Dorsolateral prefrontal cortex (tissue), 122 donors: ENCODE measurements at places on chromosomes 16 and 17. TPM values are rescaled to one million over a fixed set of nuclear protein-coding genes. Genes with fewer than 3 reads are reported as not detected.

The CACNA1G gene
- 14.4 TPM for total RNA-seq

GRCh38 chr16:22183901-22184614 is 21.8 kb downstream of the SDR42E2 start:
- no peak for DNase-seq

DNA sequence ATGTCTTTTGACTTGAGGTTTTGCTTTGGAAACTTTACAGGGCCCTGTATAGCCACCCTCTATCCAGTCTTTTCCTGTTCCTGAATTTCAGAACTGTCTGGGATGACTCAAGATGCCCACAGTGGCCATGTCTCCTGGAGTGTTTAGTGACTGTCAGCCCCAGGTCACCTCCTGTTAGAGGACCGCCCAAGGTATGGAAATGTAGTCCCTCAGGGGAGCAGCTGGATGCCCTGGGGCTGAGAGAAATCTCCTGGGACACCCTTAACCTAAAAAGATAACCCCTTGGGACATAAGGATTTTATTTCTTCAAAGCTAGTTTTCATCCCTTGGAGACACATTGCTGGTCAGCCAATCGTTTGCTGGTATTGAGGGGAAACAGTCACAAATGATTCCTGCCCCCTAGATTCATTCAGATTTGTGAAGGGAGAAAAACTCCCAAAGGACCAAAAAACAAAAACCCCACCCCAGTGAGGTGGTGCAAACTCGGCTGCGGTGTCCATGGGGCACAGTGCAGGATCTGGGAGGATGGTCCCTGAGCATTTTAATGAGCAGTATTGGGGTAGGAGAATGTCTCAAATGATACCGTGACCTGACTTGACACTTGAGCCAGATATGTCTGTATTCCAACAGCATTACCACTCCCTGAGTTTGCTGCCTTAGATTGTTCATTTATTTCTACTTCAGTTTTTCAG is 1.7 kb downstream of the ZNF267 start:
- no peak for DNase-seq

GRCh38 chr16:87131996-87132345 is 185.2 kb downstream of the C16orf95 start:
- DNase-seq, result no peak

DNA sequence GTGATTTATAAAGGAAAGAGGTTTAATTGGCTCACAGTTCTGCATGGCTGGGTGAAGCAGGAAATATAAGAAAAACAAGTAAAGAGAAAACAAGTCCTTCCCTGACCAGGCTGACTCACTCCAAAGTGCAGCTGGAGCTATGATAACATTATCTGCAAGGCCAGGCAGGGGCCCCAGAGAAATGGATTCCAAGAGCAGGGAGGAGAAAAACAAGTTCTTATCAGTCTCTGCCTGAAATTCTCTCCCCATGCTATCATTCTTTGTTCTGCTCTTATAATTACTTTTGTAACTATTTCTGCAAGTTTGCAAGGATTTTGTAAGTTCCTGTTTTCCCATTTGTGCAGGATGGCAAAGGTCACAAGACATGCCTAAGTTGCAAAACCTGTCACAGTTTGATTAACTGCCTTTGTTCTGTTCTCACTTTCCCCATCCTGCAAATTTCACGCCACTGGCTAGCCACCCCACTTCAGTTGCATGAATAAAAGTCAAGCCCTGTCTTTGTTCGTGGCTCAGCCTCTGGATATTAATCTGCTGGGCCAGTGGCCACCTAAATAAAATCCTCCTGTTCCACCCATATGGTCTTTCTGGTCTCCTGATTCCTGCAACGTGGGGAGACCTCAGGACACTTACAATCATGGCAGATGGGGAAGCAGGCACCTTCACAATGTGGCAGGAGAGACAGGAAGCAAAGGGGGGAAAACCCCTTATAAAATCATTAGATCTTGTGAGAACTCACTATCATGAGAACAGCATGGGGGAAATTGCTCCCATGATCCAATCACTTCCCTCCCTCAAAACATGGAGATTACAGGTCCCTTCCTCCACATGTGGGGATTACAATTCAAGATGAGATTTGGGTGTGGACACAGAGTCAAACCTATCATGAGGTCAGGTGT is 13.1 kb downstream of the ABCA9 start:
- DNase-seq, result no peak

- no peak for DNase-seq
Measured at GRCh38 chr16:11634312-11634711, 33.9 kb upstream of the SNN start.
